ENCODE measurements at places on chromosomes 5 and 9. TPM values are rescaled to one million over a fixed set of nuclear protein-coding genes. Genes with fewer than 3 reads are reported as not detected.

Gene ENTREP1
- total RNA-seq, result 0.53 TPM

Gene SPINK6
- total RNA-seq, result not detected

Gene PCDHB12
- total RNA-seq, result 0.13 TPM

Gene ISL1
- 6.1 TPM for total RNA-seq

Gene ARID3C
- 0.26 TPM for total RNA-seq

Gene TIMD4
- total RNA-seq, result not detected

Gene STPG3
- not detected for total RNA-seq

Gene SLC45A2
- not detected for total RNA-seq

Data from bronchial epithelial cell (primary cell).